ENCODE measurements at places on chromosomes 11 and 22.

- peak; percentile 9 for DNase-seq
Observed at GRCh38 chr11:19951558-19952115, 208.6 kb downstream of the DBX1 start.

GRCh38 chr11:106624377-106624776 is 393.9 kb downstream of the GUCY1A2 start:
- DNase-seq: no peak

- DNase-seq: no peak
Observed at GRCh38 chr11:126840201-126840886, 160.2 kb downstream of the KIRREL3 start.

GRCh38 chr11:117946842-117947526 is 17.8 kb upstream of the TMPRSS13 start:
- peak; percentile 67 for DNase-seq

DNA sequence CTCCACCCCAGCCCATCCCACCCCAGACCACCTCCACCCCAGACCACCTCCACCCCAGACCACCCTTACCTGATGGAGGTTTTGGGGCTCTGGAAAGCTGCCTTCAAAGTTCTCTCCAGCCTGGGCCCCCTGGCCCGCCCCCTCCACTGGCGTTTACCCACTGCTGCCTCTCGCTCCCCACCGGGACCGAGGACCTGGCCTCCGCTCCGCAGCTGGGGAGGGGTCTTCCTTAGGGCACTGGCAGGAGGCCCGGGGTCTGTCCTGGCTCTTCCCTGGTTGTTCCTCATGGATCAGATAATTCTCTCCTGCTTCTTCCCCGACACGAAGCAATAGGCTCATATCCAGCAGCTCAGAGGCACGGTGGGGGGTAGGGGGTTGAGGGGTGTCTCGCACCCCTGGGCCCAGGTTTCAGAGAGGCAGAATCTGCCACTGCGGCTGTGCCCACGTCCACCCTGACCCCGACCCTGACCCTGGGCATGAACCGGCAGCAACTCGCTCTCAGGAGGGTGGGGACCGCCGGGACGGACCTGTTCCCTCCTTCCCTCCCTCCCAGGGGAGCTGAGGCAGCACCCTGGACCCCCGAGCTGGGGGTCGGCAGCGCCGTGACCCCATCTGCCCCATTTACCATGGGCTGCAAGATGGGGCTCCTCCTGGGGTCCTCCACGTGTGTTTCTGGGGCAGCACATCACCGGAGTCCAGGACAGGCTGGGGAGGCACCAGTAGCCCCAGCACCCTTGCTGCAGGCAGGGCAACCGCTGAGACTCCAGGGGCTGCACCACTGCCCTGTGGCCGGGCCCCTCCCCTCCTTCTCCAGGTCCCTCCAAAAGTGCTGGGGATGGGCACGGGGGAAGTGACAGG is 12.9 kb downstream of the KRTAP5-5 start:
- no peak for DNase-seq

DNA sequence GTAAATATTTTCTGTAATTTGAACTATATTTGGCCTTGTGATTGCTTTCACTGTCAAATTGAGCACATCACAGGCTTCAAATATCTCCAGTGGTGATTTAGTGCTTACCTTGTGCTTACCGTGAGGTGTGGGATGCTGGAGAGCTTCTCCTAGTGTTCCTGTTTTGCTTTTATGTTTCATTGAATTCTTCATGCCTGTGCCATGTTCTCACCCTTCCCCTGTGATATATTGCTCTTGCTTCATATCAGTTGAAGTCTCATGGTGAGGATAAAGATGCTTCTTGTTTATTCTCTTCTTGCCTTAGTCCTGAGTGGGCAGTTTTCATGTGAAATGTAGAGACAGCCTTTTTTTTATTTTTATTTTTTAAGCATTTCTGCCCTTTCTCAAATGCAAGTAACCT is 198.0 kb upstream of the PDGFD start:
- no peak for DNase-seq

- no peak for DNase-seq
Observed at GRCh38 chr22:49999946-50000586, 12.5 kb downstream of the IL17REL start.

DNA sequence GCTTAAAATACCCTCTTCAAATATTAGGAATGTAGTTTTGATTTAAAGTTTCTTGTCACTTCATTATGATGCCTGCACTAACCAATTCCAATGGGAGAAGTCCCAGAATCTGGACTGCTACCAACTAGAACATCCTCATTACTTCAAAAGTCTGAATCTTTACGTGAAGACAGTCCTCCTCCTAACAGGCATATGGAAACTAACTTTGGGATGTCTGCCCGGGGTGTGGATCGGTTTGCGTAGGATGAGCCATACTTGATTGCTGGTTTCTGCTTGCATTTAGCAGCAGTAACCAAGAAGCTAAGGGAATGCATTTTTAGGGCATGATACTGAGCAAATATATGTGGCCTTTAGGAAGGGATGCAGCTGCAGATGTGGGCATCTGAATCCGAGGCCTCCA is 177.1 kb downstream of the LRRC4C start:
- no peak for DNase-seq

DNA sequence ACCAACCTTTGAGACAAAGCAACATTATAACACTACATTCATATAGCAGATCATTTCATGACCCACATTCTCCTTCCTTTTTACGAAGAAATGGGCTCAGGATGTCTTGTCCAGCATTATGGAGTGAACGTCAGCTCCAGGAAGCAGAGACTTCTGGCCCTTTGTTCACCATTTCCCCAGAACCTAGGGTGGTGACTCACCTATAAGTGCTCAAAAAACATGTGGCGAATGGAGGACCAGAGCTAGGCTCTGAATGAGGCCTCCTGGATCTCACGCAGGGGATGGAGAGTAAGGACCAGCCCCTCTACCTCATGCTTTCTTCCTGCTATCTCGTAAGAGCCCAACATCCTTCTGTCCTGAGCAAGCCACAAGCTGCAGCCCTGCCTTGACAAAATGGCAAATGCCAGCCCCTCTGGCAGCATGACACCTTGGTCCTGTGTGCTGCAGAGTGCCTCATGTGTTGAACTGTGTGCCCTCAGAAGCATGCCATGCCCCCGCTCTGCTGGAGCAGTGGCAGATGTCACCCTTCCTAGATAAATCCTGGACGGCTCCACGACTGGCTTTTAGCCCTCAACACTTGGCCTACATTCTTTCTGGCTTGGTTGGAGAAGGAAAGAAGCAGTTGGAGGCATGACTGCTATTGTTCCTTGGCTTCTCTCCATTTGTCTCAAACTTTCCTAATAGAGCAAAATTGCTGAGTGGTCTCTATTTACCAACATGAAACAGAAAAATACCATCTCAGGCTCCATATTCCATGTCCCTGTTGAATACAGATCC is 6.5 kb upstream of the ST3GAL4 start:
- DNase-seq: no peak

GRCh38 chr11:24738972-24739371 is 242.1 kb downstream of the LUZP2 start:
- DNase-seq: no peak

DNA sequence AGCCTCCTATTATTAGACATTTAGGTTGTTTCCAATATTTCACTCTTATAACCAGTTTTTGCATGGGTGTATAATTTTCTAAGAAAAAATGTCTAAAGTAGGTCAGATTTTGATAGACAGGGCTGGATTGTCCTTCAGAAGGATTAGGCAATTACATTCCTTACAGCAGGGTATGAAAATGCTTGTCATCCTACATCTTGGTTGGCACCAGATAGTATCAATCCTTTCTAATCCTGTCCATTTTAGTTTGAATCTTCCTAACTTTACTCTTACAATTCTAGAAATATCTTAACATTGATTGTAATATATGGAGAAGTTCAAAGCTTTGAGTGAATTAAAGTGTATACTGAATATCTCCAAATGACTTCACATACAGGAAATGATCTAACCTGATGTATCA is 63.0 kb upstream of the ZBED5 start:
- DNase-seq: no peak

DNA sequence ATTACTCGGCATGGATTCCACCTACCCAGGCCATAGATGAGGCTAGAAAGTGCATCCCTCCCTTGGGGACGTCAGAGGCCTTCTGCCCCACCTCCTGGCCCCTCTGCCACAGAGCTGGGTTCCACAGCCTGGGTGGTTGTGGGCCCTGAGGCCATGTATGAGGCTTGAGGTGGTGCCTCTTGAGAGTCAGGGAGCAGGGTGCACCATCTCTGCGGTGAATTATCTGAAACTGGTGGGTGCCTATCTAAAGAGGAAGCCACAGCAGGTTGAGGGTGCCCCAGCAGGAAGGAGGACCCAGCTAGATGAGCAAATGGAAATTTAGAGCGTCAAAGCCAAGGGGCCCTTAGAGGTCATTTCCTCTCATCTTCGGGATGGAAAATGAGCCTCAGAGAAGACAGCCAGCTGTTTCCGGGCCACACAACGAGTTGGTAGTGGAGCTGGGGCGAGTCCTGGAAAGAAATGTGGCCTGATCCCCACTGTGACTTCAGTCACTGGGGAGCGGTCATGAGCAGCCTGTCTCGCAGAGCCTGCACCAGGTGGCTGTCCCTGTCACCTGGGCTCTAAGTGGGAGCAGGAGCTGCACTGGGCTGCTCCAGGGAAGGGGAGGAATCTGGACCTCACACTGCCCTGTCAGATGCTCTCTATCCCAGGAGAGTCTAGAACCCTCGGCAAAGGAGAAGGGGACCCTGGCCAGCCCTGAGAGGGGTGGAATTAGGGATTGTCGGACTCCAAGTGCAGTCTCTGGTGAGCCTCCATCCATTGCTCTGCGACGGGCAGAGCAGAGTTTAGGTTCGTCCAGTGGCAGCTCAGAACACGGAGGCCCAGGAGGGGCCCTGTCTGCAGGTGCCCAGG is 7.3 kb downstream of the ADORA2A start:
- peak; percentile 82 for DNase-seq

GRCh38 chr11:223884-224283 is 12.3 kb downstream of the SIRT3 start:
- no peak for DNase-seq

GRCh38 chr22:26398741-26399153 is 30.3 kb upstream of the ASPHD2 start:
- peak; percentile 37 for DNase-seq

DNA sequence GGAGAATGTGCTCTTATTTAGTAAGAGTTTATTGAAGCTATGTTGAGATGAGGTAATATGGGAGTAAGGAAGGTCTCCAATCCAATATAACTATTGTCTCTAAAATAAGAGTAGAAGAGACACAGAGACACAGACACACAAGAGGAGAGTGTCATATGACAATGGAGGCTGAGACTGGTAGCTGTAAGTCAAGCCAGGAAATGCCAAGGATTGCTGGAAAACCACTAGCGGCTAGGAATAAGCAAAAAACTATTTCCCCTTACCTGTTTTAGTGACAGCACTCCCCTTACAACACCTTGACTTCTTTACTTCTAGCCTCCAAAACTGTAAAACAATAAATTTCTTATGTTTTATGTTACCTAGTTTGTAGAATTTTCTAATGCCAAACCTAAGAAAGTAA is 1652.8 kb downstream of the LRRC4C start:
- no peak for DNase-seq

GRCh38 chr22:44638971-44639760 is 62.8 kb upstream of the PRR5 start:
- DNase-seq: no peak

GRCh38 chr22:23110190-23110921 is 31.4 kb downstream of the RSPH14 start:
- no peak for DNase-seq

DNA sequence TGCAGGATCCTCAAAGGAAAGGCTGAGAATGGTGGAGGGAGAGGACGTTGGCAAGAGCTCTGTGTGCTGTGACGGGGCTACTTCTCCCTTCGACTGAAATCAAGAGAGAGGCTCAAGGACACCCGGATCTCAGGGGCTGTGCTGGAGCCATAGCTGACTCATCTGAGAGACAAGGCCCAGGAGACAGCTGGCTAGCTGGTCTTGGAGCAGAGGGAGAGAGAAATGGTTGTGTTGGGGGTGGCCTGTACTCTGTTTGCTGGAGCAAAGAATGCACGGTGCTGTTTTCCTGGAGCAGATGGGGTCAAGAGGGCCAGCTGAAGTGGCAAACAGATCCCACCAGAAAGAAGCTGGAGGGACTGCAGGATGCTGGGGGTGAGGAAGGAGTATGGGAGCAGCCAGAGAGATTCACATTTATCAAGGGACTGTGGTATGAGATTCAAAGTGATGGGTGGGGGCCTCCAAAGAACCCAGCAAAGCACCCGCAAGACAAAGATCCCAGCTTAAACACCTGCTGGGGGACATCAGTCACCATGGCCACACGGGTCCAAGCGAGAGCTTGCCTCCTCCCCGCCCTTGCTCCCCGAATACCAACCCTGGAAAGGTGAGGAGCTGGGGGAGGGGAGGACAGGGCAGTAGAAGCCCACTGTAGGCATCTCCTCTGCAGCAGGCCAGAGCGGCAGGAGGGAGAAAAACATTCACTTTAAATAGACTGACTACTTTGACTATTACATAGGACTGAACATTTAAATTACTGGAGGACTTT is 40.8 kb downstream of the MAP6 start:
- no peak for DNase-seq

DNA sequence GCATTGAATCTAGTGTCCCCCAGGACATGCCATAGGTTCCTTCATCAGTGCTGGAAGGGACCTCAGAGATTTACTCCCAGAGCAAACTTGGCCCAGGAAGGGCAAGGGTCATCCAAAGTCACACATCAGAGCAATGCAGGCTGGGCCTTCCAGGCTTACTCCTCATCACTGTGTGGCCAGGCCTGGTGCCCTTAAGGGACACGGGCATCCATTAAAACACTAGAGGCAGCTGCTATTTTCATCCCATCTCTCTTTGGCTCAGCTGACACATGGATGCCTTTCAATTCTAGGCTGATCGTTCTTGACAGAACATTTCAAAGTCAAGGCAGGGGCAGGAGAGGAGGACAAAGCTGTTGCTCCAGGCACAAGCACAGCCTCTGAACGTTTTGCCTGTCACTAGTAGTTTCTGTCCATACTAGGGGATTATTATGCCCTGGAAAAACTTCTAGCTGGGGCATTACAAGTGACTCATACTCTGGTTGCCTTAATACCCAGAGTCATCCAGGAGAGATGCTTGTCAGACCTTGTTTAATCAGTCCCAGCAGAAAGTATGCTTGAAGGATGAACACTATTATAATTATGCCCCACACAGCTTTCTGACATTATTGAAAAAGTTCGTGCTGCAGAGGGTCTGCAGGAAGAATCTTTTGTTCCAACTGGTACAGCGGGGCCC is 240.3 kb downstream of the TENM4 start:
- DNase-seq: no peak
